Cardiac fibroblast (primary cell): ENCODE measurements at places on chromosomes 2 and 18.

- DNase-seq: no peak
Measured at GRCh38 chr2:234699456-234699855, 202.6 kb upstream of the ARL4C start.

DNA sequence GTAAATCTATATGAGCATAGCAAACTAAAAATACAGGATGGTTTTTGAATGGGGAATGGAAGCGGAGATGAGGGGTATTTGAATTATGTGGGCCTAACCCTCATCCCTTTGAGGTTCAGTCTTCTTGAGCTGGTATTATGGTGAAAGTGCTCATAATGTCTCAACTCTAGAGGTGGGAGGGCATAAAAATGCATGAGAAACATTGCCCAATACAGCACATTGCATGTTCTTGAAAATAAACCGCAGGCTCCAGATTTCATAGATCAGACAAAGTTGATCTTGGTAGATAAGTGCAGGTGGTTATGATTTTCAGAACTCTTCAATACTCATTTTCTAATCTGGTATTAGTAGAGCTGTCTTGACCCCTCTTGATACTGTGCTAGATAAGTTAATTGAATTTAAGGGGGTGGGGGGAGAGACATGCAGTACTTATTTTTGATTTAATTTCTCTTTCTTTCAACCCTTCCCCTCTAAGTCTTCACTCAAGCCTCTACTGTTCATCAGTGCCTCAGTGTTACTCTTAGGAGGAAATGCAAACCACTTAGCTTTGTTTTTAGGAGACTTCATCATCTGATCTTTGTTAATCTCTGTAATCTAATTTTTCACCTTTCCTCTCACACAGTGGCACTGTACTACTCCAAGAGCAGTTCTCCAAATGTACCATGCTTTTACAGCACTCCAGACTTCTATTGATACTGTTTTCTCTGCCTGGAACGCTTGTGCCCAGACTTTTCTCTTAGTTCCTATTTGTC, 22.2 kb downstream of the XRCC5 start:
- no peak for DNase-seq

- no peak for DNase-seq
Measured at GRCh38 chr2:150977296-150977695, 284.4 kb downstream of the RBM43 start.

DNA sequence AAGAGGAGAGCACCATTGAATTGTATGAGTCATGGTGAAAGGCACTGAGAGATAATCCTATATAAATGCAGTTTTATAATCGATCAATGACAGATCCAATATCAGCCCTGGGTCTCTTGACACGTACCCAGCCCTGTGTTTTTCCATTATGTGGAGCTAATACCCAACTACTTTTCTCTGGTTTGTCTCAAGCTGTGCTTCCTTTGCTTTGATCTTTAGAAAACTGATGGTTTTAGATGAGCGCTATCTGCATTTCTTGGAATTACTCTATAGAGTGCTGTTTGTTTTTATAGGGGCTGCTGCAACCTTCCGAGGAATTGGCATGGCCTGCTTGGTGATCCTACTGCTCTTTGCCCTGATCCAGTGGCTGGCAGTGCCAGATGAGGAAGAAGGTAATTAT, 45.0 kb downstream of the NEMP2 start:
- DNase-seq: no peak

- DNase-seq: no peak
Measured at GRCh38 chr18:25047983-25048382, 304.0 kb downstream of the ZNF521 start.

DNA sequence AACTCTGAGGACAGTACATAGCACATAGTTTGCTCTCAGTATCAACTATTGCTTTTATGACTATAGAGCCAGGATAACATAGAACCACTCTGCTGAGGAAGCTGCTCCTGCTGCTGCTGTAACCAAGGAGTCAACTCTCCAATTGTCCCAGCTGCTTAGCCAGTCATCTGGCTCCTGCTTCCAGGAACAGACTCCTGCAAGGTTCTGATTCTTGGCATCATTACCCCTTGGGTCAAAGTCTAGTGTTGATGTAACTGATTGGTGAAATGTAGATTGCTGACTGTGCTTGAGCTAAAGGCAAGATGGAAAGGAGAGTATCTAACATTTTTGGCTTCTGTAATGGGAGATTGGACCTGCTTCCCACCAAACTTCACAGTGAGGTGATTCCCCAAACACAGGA, 261.9 kb upstream of the FSHR start:
- no peak for DNase-seq

- no peak for DNase-seq
Measured at GRCh38 chr2:239943571-239943970, 81.6 kb downstream of the NDUFA10 start.

DNA sequence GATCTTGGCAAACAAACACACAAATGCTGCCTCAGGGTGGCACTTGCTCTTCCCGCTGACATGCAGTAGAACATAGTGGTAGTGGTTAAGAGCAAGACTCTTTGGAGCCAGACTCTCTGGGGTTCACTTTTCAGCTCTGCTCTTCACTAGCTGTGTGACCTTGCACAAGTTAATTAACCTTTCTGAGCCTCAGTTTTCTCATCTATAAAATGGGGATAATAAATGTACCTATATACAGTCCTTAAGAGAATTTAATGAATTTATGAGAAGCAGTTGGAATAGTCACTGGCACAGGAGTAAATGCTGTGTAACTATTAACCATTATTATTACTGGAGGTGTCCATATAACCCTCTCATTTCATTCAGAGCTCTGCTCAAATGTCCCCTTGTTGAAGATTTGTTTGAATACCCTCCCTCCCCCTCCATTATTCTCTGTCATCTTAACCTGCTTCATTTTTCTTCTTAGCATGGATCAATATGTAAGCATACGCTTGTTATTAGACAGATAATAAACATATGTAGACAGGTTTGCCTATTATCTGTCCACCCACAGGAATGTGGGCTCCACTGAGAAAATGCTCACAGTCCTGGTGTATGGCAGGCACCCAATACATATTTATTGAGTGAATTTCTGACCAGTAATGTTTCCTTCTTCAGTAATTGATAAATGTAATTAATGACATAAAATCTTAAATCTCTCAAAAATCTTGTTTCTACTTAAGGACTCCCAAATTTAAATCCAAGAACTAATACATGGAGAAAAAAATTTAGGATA, 64.5 kb downstream of the TSPYL6 start:
- DNase-seq: peak; percentile 2
